Ammon's horn (tissue), 1 donor: ENCODE measurements at places on chromosomes 7 and 10.
A peak's percentile ranks its signal among the peaks of the same experiment; 100 is the strongest.

DNA sequence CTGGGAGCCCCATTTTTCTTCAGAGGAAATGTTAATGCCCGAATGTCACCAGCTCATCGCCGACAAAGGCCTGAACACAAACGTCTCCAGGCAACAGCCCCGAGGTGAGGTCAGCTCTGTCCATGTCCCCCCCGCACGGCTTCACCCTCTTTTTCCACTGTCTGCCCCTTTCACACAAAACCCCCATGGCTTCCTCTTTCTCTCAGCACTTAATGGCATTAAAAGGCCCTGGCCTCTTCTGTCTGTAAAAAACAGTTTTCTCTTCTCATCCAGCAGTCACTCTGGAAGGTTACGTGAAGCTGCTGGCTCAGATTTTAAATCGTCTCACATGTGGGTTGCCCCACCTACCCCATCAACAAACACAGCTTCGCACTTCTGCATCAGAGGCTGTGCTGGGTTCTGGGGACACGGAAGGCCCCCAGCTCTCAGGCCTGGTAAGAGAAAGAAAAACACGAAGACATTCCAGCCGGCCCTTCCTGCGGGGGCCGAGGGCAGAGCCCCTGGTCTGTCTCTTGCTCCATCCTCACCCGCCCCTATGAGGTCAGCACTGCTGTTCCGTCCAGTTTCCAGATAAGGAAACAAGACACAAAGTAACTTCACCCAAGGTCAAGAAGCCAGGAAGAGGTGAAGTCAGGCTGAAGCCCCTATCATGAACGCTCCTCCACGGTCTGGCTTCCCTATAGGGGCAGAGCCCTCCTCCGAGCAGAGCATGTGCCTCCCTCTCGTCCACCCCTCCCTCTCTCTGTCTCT, 91.1 kb upstream of the PDGFA start:
- no peak for DNase-seq

DNA sequence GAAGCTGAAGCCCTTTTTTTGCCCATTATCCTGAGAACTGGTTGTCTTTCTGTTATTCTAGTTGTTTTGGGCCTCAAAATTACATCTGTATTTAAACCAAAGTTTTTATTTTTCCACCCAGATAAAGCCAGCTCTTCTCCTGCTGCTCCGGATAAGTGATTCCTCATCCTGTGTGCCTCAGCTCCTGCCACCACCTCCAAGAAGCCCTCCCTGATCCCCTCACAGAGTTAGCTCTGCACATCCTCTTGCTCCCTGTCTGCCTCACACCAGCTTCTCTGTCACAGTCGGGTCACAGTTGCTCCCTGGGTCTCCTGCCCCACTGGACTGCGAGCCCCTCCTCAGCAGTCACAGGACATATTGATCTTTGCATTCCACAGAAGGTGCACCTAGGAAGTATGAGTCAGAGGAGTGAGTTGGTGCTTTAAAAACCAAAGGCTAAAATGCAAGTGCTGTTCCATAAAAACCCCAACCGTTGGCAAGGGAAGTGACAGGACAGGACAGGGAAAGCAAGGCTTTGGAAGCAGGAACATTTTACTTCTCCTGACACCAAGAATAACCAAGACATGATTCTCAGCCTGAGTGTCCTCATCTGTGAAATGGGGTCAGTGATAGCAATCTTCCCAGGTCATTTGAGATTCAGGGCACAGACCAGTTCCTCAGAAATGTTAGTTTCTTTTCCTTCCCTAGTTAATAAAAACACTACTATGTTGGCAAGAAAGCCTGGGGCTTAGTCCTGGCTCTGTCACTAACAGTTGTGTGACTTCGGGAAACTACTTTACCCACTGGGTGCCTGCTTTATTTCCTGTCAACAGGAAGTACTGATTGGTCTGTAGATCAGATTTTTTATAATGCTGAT, 36.5 kb upstream of the EEPD1 start:
- no peak for DNase-seq

- DNase-seq = peak; percentile 64
Observed at GRCh38 chr7:33109005-33109757, at the start of gene RP9. Gene RP9, minus strand, starts transcription at chr7:33109404. Its CDS starts 32 bp downstream, at chr7:33109372.

- DNase-seq = peak; percentile 9
Observed at GRCh38 chr10:79608505-79609375, 2.0 kb upstream of the SFTPA1 start.

GRCh38 chr7:38438970-38439369, 165.5 kb upstream of the TARP start:
- no peak for DNase-seq

DNA sequence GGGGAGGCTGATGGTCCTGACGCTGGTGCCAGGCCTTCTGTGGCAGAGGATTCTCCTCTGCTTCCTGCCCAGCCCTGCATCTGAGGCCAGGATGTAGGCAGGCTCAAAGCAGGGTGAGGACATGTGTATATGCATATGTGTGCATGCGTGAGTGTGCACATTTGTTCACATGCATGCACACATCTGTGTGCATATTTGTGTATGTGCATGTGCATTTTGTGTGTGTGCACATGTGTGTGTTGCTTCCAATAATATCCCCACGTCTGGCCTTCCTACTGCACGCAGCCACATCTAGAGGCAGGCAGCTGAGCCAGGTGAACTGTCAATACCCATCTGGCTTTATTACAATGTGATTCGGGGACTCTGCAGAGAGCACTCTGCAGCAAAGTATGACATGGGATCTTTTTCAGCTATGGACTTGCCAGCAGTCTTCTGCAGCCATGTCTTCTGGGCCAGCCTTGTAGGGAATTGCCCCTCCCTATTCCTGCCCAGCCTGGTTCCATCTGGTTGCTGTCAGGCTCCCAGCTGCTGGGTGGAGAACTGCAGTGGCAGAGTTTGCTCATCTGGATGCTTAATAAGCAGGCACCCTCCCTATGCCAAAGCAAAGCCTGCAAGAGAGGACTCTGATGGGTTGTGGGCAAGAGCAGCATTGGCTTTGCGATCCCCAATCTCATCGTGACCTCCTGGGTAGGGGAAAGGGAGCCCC, 140.7 kb downstream of the PFKFB3 start:
- no peak for DNase-seq

- DNase-seq = no peak
Observed at GRCh38 chr7:141272417-141272816, 198.6 kb downstream of the TMEM178B start.

DNA sequence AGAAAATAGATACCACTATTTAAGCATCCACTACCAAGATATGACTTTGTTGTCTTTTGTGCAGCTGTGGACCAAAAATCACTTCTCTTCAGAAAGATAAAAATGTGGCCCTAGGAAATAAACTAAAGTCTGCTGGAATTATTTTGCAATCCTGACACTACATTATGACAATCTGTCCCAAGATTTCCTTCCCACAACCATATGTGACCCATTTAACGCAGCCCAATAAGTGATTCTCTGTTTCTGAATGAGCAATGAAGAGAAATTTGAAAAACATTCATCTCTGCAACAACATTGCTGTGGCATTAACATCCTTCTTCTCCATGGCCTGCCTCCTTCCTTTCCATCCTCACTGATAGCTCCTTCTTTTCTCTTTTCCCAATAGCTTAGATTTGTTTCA, 212.0 kb downstream of the TSPAN12 start:
- peak; percentile 40 for DNase-seq

DNA sequence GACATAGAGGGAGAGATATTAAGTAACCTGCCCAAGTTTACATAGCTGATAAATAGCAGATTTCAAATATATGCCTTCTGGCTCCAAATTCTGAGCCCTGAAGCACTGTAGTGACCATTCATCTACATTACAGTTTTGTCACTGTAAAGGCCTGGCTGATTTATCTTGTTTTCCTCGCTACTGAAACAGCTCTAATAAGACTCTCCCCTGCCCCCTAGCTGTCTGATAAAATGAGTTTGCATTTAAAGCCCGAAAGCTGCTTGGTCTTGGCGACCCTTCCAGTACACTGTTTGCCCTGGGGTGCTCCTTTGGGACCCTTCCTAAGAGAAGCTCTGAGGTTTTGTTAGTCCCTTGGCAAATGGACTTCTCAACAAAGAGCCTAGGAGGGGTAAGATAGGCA, 59.7 kb upstream of the RAB11FIP2 start:
- DNase-seq = no peak

DNA sequence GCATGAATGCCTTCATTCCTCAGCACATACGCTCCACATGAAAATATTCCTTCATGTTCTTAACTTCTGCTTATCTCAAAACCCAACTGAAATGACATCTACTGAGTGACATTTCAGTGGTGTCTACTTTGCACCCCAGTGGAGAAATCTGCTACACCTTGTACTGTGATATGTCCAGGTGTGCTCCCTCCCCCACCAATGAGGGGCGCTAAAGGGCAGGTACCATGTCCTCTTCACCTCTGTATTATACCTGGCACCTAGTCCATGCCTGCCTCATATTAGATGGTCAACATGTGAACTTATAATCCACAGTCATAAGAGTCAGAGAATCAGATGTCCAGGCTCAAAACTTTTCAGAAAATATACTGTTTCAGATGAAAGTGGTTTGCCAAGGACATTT, 2.1 kb downstream of the PAXIP1 start:
- DNase-seq = no peak
